ENCODE measurements at places on chromosomes 1 and 21. TPM values are rescaled to one million over a fixed set of nuclear protein-coding genes. Genes with fewer than 3 reads are reported as not detected.

Gene SH3GLB1
- total RNA-seq: 50.6 TPM

Gene RNASEL
- total RNA-seq: 2.9 TPM

Gene FAM177B
- total RNA-seq: 0.70 TPM

Gene LCE4A
- not detected for total RNA-seq

Gene TACSTD2
- 25.6 TPM for total RNA-seq

Gene CELA3A
- not detected for total RNA-seq

Gene MROH9
- not detected for total RNA-seq

Gene NGF
- total RNA-seq: not detected

Gene MNDA
- not detected for total RNA-seq

Gene NHLH1
- 0.28 TPM for total RNA-seq

Gene RHBG
- total RNA-seq: 6.5 TPM

Gene PRUNE1
- total RNA-seq: 24.2 TPM

Gene PCSK9
- 29.4 TPM for total RNA-seq

Gene LCE2B
- not detected for total RNA-seq

Gene CYP4A22
- not detected for total RNA-seq

Gene FNDC5
- 1.1 TPM for total RNA-seq

Gene DISP1
- total RNA-seq: 6.6 TPM

Gene EDN2
- total RNA-seq: not detected

Gene IGSF9
- 19.6 TPM for total RNA-seq

Gene PGLYRP3
- total RNA-seq: not detected

Gene SH3BGR
- total RNA-seq: 0.82 TPM

Gene PYHIN1
- total RNA-seq: not detected

Gene CD1C
- not detected for total RNA-seq

Gene HNRNPCL1
- total RNA-seq: not detected

Gene RGS1
- not detected for total RNA-seq

Gene LAMTOR2
- total RNA-seq: 49.5 TPM

Gene S100A9
- not detected for total RNA-seq

Gene HSPA6
- total RNA-seq: 0.60 TPM

Gene DDI2
- 53.1 TPM for total RNA-seq

Gene PDZK1
- 90.2 TPM for total RNA-seq

Gene LY9
- not detected for total RNA-seq

Gene LEFTY1
- not detected for total RNA-seq

Gene F3
- total RNA-seq: 21.7 TPM

Gene DNAJC16
- total RNA-seq: 17.2 TPM

Gene FASLG
- not detected for total RNA-seq

Gene HES3
- total RNA-seq: not detected

Measured in Caco-2 (cell line).